ENCODE measurements at places on chromosomes 3 and 15. TPM values are rescaled to one million over a fixed set of nuclear protein-coding genes. Genes with fewer than 3 reads are reported as not detected.

RIOX2 gene
- 24.2 TPM for total RNA-seq

FILIP1L gene
- total RNA-seq = 2.0 TPM

DNA sequence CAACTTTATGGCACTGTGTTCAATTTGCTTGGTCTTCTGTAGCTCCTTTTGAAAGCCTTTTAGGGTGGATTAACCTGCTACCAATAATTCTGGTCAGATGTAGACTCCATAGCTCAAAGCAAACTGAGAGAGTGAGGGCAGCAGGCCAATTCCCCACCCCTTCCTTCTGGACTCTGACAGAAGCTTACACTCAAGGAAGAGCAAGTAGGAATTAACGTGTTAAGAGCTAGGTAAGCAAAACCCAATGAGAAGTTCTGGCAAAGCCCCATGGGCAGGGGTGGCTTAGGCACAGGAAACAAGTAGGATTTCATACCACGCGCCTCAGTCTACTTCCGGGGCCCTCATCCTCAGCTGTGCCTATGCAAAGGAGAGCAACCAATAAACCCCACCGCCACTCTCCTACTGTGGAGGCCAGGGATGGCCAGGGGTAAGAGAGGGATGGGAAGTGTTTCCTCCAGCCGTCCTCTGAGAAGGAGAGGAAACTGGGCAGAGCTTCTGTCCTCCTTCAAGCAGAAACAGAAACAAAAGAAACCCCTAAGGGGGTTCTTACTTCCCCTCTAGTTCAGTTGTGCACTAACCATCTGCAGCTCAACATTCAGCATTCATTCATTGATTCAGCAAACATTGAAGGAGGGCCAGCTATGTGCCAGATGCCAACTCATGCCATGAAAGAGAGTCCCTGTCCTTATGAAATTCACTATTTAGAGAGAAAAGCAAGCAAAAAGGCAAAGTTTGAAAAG lies 12.6 kb downstream of the CCR5 start:
- H3K4me3 ChIP-seq = peak overlapping the region; percentile 55
- H3K36me3 ChIP-seq = peaks cover 7% of the 10 kb centered on the region
- peak; percentile 44 for DNase-seq
- H3K4me1 ChIP-seq = peaks cover 46% of the 10 kb centered on the region

DNA sequence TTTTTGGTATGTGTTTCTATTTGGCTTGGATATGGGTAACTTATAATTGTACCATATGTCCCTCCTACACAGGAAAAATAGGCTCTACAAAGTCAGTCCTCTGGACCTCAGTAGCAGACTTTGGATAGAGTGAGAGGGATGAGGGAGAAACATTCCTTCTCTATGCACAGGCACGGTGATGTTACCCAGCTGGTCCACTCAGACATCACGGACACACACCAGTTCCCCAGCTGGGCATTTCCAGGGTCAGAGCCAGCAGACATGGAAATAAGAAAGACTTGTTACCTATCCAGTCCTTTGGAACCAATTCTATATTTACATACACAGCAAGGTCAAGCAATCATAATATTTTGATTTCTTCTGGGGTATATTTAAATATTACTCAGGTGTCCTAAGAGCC lies 433.1 kb upstream of the KCNMB2 start:
- no peaks in the 10 kb centered on the region for H3K4me1 ChIP-seq
- H3K4me3 ChIP-seq = no peak overlapping the region
- no peak overlapping the region for H3K27ac ChIP-seq
- no peak for DNase-seq

CASR gene
- not detected for total RNA-seq
